ENCODE measurements at places on chromosomes 4 and X.
A peak's percentile ranks its signal among the peaks of the same experiment; 100 is the strongest.

DNA sequence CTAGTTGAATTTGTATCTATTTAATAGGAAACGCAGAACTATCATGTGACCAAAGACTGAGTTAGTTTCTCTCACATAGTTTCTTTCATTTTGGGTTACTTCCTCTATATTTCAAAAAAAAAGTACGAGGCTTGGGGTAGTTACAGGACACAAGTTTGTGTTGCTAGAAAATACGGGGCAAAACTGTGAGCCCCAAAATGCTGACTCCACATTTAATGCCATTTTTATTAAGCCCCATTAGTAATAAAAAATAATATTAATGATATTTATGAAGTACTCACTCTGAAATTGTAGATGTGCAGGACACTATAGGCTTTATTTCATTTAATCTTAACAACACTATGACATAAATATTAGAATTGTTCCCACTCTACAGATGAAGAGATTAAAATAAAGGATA, 268.6 kb downstream of the DTHD1 start:
- DNase-seq: no peak

- DNase-seq: no peak
Observed at GRCh38 chrX:40402831-40403533, 177.8 kb upstream of the ATP6AP2 start.

GRCh38 chr4:76641758-76642157, 206.7 kb downstream of the SHROOM3 start:
- DNase-seq: peak; percentile 71

- DNase-seq: no peak
Observed at GRCh38 chr4:31877429-31877828, 1157.3 kb downstream of the PCDH7 start.

GRCh38 chr4:95243892-95244291, 304.9 kb downstream of the UNC5C start:
- no peak for DNase-seq

GRCh38 chrX:39020051-39020669, 218.9 kb downstream of the MID1IP1 start:
- no peak for DNase-seq

- no peak for DNase-seq
Observed at GRCh38 chr4:185748901-185749390, 63.0 kb downstream of the SORBS2 start.

GRCh38 chrX:40867352-40867751, 132.0 kb upstream of the MED14 start:
- no peak for DNase-seq

DNA sequence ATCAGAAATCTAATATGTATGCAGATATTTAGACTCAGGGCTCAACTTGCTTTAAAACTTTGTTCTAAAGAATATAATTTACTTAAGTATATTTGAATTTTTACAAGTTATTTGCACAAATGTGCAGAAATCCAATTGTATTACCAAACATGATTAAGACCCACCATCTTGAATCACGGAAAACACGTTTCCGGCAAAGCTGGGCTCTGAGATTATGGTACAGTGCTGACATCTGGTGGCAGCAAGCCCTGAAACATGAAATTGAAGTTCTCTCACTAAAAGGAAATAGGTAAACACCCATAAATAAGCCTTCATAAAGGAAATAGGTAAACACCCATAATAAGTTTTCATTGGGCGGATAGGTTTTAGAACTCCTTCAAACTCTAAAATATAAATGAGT, 98.3 kb upstream of the MAOA start:
- peak; percentile 10 for DNase-seq

- no peak for DNase-seq
Observed at GRCh38 chr4:87490664-87491369, 38.4 kb downstream of the SPARCL1 start.

DNA sequence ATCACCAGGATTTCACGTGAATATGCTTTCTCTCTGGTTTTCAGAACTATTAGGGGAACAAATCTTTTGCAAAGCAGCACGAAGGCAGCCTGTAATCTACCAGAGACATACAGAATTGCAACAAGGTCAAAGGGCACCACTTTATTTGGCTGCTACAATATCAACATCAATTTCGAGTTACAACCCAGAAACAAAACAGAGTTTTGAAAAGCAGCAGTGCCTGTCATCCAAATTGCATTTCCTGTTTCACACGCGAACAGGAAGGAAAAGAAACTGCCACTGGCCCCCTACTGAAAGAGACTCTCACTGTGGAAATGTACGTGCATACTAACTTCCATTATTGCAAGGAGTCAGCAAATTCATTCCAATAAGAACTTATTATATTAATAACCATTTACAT, 17.1 kb upstream of the C1QTNF7 start:
- DNase-seq: no peak

- DNase-seq: no peak
Observed at GRCh38 chr4:147596981-147597380, 20.2 kb upstream of the TMEM184C start.

- no peak for DNase-seq
Observed at GRCh38 chr4:10736895-10737294, 52.3 kb upstream of the CLNK start.

GRCh38 chr4:153541456-153542096, 75.4 kb downstream of the TMEM131L start:
- no peak for DNase-seq

- no peak for DNase-seq
Observed at GRCh38 chr4:62271107-62271506, 1071.0 kb downstream of the ADGRL3 start.

DNA sequence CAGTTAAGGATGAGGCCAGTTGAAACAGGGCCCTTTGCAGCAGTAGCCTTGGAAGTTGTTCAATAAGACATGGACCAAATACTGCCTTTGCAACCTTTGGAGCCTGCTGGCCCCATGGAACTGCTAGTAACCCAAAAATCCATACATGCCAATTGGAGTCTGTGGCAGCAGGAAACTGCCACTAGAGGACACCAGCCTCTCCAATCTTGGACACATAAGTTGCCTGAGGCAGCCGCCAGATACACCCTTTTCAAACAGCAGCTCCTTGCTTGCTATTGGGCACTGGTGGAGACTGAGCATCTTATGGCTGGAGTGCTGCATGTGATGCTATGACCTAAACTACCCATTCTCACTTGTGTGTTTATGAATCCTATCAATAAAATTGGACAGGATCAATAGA, 14.8 kb upstream of the LAP3 start:
- no peak for DNase-seq

DNA sequence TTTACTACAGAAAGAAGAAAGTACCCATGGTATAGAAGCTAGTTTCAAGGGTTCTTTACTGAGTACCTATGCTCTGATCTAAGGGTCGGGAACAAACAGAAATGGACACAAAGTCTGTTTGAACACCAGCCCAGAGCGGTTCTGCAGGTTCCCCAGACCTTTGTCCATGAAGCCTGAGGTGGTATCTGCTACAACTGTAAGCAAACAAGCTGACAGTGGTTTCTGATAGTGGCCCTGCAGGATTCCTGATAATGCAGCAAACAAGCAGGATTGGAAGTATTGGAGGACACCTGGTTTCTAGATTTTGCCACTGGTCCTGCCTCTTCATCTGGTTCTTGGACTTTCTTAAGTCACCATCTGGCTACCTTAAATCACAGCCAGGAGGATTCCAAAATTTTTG, 23.7 kb downstream of the SMPX start:
- no peak for DNase-seq

DNA sequence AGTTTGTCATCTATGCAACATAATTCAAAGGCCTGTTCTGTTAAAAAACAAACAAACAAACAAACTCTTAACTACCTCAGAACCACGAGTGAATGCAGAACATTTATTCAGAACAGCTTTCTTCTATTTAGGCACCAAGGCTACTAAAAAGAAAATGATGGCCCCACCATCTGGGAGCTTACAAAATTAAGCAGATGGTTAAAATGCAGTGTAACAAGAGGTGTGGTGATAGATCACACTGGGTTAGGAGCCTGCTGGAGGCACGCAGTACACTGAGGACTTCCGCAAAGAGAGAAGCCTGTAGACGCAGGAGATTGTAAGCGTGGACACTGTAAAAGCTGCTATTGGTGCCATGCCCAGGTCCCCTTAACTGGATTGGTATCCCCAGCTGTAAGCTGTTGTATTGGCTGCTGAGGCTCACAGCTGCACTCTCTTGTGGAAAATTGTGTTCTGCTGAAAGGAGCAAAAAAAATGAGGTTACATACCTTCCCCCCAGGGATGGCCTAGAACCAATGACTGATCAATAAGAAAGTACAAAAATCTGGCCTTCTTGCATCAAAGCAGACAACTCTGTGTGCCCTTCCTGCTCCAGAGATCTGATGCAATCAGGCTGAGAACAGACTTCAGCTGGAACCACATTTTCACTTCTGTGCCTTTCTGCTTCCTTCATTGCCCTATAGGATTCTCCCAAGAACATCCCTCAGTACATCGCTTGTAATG, 60.0 kb downstream of the SHROOM3 start:
- DNase-seq: no peak

- no peak for DNase-seq
Observed at GRCh38 chrX:13770013-13770535, 35.5 kb downstream of the OFD1 start.

DNA sequence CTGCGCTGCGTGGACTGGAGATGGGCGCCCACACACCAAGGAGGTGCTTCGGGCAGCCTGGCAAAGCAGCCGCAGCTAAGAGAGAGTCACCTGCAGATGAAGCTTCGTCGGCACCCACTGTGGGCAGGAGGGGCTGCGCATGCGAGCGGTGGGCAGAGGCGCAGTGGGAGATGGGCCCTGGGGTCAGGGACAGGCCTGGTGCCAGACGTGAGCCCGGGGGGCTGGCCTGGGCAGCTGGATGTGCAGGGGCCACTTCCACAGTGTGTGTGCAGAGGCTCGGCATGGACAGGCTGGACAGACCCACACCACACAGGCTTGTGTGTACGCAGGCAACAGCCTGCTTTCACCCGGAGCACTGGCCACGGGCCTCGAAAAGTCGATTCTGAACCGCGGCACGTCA, 18.6 kb downstream of the CTBP1 start:
- no peak for DNase-seq

DNA sequence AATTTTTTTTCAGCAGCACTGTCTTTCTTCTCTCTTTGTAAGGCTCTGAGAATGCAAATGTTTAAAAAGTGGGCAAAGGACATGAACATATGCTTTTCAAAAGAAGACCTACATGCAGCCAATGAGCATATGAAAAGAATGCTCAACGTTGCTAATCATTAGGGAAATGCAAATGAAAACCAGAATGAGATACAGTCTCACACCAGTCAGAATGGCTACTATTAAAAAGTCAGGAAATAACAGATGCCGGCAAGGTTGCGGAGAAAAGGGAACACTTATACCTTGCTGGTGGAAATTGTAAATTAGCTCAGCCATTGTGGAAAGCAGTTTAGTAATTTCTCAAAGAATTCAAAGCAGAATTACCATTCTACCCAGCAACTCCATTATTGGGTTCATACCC, 51.6 kb downstream of the BMP15 start:
- no peak for DNase-seq

DNA sequence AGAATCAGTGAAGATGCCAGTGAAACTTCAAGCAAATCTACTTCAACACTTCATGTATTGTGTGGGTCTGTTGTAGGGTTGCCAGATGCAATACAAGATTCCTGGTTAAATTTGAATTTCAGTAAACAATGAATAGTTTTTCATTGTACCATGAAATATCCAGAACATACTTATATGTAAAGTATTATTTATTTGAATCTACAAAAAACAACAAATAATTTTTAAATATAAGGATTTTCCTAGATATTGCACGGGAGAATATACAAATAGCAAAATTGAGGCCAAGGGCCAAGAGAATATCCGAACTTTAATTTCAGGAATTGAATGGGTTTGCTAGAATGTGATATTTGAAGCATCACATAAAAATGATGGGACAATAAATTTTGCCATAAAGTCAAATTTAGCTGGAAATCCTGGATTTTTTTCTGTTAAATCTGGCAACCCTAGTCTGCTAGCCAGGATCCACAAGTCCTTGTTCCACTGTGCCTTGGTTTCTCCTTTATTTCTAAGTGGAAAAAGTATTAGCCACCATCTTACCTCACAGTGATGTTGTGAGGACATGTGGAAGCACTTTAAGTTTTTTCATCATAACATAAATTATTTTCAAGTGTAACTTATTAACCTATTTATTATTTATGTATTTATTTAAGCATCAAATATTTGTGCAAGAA, 2.3 kb downstream of the CXCL8 start:
- DNase-seq: no peak

GRCh38 chr4:147509386-147509785, 28.5 kb downstream of the EDNRA start:
- DNase-seq: no peak

DNA sequence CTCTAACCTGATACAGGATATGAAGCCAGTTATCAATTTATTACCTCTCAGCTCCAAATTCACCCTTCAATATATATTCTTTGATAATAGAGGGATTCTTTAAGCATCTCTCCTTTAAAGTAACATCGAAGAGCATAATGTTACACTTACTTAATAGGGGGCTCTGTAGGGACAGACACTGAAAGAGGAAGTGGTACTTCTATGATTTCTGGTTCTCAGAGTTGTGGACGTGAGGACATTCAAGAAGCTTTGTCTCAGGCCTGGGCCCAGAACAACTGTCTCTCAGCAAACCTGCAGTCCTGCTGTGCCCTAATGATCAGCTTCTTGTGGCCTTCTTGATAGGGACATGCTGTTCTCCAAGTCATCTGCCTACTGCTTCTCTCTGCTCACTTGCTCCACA, 4.2 kb upstream of the ZXDB start:
- DNase-seq: no peak

DNA sequence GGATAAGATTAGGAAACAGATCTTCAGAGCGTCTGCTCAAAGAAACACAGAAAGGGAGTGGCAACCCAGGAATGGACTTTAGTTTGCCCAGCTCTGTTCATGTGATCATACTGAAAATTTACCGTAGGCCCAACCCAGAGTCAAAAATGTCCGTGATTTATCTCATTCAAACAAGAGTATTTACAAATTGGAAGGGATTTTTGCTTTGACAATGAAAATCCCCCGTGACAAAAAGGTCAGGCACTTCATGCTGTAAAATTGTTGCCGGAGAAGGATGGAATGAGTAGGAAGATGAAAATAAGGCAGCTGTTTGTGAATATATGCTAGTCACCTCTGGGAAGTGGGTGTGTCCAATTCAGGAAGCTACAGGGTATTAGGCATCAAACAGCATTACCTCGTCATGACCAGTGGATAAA, 1.2 kb downstream of the SULT1B1 start:
- DNase-seq: no peak

GRCh38 chr4:151165205-151166000, 66.0 kb downstream of the RPS3A start:
- DNase-seq: no peak

DNA sequence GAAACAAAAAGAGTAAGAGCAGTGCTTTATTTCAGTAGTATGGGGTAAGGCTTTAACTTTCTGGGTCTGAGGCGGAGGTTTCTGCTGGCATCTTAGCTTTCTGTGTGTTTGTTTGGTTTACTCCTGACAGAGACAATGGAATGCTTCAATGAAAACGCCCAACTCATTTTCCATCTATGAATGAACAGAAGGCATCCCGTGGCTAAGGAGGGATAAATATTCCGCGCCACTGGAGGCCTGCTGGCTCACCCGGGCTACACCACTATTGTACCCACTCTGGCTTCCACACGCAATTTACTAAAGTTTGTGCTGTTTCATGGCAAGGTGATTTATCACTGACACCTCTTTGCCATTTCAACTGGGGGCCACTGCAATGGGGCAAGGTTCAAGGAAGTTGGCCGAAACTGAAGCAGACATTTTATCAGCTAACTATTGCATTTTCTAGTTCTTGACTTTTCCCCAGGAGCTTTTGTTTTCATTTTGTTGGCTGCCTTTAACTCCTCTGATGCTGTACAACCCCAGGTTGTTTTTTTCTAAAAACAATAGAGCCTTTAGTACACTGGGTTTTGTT, 32.8 kb upstream of the PPARGC1A start:
- no peak for DNase-seq

- DNase-seq: no peak
Observed at GRCh38 chrX:155774387-155774786, 106.8 kb upstream of the VAMP7 start.

Measured in NCI-H2029 (cell line).